RKO (cell line): ENCODE measurements at places on chromosomes 12 and 14.

DNA sequence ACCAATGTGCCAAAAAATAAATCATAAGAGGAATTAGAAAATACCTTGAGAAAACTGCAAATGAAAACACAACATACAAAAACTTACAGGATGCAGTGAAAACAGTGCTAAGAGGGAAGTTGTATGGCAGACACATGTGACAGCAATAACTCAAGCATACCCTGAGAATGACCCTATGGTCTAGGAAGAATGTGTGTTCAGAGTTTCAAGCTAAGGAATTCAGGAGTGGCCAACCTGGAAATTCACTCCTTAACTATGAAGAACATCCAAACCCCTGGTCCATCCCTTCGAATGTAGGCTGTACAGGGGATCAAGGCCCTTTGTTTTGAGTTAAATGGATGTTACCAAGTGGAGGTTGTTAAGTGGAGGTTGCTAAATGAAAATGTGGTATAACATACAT, 16.7 kb upstream of the TTC9 start:
- DNase-seq, result no peak

GRCh38 chr12:44441155-44441554, 435.0 kb downstream of the NELL2 start:
- DNase-seq, result no peak

DNA sequence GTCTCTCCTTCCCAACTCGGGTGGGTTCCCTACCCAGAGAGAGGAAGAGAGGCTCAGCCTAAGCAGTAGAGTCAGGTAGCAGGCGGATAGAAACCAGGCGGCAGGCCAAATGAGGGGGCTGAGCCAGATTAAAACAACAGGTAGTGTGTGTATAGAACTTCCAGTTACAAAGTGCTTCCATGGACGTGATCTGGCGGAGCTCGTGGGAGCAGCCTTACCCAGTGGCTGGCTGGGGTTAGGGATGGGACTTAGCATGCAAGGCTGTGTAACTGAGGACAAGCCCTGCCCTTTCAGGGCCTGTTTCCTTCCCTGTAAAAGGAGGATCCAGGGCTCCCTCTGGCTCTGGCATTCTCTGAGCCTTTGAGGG, 8.3 kb downstream of the KRT80 start:
- DNase-seq, result no peak

DNA sequence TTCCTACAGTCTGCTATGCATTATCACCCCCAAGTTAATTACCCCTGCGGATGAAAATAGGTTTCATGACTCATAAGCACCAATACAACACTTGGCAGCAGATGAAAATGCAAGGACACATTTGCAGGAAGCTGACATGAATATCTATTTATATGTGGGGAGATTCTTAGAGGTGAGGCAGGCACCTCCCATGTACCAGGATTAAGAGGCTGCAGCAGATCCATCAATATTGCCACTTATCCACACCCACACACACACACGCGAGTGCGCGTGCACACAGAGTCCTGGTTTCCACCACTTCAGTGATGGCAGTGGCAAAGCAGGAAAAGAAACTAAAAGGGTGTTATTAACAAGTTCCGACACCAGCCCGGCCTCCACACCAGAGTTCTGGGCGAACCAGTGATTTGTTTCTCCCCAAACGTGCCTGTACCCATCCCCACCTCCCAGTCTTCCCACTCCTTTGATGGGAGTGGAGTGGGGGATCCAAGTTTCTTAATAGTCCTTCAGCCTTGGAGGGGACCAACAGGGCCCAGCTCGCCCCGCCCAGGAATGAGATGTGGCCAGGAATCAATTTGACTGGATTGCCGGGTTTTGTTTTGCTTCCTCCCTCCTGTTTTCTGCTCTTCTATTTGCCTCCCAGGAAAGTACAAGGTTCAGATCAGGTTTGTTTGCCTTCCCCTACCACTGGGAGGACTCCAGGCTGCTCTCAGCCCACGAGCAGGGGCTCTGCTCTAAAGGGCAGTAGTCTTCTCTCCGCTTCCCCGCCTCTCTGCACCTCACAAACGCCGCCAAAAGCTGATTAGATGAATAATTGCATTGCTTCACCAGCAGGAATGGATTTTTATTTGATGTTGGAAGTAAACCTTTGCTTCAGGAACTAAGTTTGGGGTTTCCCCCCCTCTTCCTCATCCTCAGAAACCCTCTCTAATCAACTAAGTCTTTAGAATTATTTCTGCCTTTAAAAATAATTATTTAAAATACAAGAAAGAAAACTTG, 5.2 kb downstream of the IRF2BPL start:
- DNase-seq, result no peak

DNA sequence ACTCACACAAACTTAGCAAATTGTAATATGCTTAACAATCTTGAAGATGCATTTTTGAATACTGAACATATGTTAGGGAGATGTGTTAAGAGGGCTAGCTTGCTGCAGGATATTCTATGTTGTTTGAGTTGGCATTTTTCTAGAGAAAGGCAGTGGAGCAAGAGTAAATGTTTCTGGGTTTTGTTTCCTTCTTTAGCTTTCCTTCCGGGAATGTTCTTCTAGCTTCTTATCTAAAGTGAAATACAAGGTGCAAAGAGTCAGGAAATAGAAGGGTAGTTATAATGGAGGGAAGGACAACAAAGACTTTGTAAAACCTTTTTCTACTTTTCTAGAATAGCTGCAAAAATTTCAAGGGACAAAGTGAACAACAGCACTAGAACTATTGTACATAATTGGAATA, 77.6 kb upstream of the KCNH3 start:
- no peak for DNase-seq

- DNase-seq, result peak; percentile 29
Measured at GRCh38 chr12:87870061-87870460, 159.1 kb downstream of the C12orf50 start.

DNA sequence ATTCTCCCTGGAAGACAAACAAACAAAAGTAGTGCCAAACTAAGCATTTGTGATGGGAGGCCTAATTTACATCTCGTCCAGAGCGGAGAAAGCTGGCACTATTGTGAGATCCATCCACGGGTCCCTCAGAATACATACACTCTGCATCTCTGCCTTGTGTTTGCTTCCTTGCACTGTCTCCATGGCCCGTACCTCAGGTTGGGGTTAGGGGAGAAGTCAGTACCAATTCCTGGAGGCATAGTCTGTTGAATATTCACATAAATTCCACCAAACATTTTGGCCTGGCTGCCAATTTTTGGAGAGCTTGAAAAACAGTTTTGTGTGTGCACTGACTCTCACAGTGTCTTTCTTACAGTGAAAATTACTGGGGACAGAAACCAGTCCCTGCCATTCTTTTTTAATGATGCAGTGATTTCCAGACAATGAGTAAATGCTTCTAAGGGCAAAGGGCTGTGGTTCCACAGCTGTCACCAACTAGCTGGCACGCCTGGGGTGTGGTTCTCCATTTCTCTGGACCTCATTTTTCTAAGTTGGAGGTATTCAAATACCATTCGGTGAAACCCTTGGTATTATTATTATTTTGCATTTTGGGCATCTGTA, 119.7 kb upstream of the HIF1A start:
- DNase-seq, result no peak

DNA sequence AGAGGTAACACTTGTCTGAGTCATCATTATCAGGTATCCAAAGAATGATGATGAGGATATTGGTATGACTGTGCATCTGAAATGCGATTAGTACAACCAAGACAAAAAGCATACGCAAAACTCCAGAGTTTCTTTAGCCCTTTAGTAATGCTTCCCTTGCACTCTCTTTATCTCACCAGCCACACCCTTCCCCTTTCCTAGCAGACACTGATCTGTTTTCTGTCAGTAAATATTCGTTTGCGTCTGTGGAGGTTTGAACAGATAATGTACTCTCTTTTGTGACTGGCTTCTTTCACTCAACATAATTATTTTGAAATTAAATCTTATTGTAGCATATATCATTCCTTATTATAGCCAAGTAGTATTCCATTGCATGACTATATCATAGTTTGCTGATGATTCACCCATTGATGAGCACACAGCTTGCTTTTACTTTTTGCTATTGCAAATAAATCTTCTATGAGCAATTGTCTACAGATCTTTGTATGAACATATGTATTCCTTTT, 775.7 kb downstream of the SLC6A15 start:
- peak; percentile 37 for DNase-seq

DNA sequence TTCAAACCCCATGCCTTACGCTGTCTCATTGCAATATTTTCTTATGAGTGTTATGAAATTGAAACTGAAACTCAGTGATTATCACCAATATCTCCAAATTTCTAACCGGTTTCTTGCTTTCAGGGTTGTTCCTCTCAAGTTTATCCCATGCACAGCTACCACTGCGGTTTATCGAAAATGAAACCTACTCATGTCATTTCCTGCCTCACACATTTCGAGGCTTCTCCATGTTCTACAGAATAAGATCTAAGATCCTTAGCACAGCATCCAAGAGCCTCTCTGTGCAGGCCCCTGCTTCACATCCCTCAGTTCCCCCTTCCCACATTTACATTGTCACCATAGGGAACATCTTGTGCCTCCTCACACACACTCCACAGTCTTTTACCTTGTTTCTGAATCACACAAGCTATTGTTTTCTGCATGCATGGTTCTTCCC, 45.5 kb upstream of the FAR2 start:
- no peak for DNase-seq

DNA sequence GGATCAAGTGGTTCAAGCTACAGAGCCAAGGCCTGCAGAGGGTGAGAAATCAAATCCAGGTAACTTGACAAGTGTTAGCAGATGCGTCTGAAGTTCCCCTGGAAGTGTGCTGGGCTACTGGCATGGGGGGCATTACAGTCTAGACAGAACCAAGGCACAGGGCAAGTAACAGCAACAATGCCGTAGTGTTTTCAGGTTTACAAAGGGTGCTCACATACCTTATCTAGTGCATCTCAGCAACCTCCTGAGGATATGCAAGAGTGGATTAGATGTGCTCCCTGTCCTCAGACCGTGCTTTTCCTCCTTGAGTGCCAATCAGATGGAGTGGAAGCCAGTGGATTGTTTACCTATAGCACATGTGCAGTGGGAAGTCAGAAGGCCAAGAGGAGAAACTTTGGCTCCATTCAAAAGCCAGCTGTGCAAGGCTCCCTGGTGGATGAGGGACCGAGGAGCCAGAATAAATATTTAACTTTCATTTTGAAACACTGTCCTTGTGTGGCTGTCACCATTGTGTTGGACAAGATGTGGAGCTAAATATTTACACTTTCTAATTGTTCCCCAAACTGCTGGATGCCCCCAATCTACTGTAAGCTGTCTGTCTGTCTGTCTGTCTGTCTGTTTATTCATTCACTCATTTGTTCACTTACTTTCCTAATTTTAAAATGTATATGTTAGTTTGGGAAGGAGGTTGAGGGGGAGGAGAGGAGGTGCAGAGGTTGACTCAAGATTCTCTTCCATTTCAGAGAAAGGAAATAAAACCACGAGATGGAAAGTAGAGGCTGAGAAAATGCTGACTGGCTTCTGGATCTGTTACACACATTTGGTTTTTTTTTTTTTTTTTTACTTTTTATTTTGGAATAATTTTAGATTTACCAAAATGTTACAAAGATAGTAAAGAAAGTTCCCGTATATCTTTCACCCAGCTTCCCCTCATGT, 184.0 kb upstream of the PARP11 start:
- DNase-seq, result no peak

GRCh38 chr14:31945074-31945613, 132.0 kb upstream of the ARHGAP5 start:
- DNase-seq, result no peak

- DNase-seq, result no peak
Measured at GRCh38 chr12:105083031-105083430, 1.2 kb downstream of the ALDH1L2 start.

GRCh38 chr14:85536833-85537190, 6.9 kb downstream of the FLRT2 start:
- no peak for DNase-seq

GRCh38 chr12:90574676-90575075, 380.3 kb downstream of the CCER1 start:
- no peak for DNase-seq

- peak; percentile 50 for DNase-seq
Measured at GRCh38 chr12:121579190-121579791, 1.5 kb downstream of the KDM2B start.

DNA sequence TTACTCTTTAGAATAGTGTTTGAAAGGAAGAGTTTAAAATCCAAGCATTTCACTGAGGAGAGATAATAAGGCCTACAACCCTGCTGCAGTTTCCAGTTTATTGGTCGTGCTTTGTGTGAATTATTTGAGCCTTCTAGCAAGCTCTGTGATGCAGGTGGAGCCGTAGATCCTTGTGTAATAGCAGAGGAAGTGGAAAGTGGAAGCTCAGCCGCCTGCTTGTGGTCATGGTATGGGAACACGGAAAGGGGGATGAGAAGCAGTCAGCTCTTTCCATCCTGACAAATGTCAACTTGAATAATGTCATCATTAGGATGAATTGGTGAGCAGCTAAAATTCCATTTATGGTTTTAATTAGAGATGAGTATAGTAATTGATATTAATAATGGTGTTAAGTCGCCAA, 29.1 kb downstream of the SYNE2 start:
- DNase-seq, result no peak

DNA sequence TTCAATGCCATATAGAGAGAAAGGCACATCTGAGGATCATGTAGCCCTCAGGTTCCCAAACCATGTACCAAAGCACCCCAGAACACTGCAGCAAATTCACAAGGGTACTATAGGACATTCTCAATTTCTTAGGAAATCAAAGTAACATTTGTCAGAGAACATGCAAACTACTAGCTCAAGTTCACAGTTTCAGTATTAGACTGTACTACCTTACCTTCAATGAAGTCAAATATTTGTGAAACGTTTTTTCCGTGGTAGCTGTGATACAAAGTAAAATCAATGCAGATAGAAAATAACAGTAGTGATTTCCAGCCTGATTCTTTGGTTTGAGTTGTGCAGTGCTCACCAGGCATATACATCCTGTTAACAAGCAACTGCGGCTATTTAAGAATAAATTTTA, 197.1 kb downstream of the MED13L start:
- DNase-seq, result no peak

DNA sequence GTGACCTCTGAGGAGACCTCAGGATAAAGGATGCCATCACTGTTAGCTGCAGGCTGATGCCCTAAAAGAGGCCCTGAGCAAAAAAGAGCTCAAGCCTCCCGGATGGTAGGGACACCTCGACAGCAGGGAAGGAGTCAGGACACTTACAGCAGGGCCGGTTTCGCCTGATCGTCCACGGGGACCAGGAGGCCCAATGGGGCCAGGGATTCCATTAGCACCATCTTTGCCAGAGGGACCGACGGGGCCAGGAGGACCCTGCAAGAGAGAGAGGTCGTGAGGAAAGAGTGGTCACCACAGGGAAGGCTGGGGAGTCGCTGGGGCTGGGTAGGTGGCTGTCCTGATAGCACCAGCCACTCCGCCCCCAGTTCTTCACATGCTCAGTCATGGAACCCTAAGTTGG, 12.4 kb downstream of the TMEM106C start:
- DNase-seq, result no peak

GRCh38 chr12:57226588-57227314, 2.8 kb upstream of the SHMT2 start:
- no peak for DNase-seq

DNA sequence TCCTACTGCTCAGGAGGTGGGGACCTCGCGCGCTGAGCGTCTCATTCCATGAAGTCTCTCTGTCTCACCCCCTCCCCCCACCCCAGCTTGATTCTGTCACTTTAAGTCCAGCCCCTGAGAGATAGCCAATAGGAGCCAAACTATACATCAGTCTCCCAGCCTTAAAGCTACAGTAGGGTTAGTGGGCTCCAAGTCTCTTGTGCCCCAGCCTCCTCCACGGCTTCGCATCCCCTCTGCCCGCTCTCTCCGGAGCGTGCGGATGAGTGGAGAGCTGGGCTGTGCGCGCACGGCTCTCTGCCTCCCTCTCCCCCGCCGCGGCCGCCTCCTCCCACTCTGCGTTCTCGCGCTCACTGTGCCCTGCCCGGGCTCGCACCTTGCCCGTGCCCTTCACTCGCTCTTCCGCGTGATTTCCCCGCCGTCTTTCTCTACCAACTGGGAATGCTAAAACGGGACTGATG, at the start of gene ESRRB:
TSS of gene ESRRB (plus strand) at position 191 of the 458 bp plus-strand sequence. CDS start at position 456, 265 bp downstream.
- no peak for DNase-seq
